ENCODE measurements at places on chromosomes 7 and 10.

GRCh38 chr7:47326220-47326619, 255.7 kb downstream of the TNS3 start:
- peak; percentile 81 for DNase-seq

DNA sequence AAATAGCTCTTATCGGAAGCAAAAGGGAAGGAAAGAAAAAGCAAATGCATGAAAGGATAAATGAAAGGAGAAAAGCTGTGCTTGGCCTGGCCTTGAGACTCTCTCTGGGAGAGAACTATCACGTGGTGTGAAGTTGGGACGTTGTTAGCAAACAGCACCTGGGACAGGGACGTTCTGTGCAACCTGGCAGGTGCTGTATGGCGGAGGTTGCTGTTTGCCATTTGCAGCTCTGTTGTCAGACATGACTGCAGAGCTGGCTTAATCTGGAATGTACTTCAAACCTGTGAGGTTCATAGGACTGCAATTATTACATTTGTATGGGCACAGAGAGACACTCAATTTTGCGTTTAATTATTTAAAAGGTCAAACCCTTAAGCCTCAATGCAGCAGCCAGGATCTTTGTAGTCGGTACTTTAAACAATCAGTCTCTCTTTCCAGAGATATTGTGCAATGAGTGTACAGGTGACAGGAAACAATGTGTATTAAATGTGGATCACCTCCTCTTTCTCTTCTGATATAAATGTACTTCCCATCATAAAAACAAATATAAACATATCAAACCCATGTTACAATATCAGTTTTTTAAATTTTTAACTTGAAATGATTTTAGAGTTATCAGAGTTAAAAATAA, 800.5 kb upstream of the KCND2 start:
- no peak for DNase-seq

DNA sequence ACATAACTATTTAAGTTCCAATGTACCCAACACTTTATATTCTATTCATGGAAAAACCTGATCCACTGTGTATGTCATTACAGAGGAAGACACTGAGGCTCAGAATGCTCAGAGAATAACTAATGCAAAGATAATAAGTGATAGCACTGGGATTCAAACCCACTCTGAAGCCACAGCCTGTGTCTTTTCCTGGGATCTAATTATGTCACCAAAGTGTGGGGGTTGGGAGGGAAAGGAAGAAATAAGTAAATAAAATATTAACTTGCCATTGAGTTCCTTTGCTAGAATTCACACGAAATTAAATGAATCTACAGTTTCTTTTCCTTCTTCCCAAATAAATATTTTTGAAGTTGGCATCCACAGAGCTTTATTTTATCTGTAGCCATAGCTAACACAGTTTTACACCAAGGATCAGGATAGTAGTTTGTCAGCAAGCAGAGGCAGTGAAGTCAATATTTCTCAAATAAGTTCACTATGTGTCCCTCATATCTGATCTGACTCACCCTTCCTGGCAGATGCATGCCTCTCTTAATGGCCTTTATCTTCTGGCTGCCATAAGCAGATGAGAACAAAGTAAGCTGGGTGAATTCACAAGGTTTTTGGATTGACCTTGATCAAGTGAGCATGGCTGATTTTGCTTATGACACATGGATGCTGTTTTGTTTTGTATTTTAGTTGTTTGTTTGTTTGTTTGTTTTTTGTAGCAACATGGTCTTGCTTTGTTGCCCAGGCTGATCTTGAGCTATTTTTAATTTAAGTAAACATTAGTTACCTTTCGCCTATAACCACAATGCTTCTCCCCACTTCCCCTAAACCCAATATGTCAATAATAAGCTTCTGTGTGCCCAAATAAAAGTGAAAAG, 6.3 kb downstream of the RAPGEF5 start:
- DNase-seq, result no peak

DNA sequence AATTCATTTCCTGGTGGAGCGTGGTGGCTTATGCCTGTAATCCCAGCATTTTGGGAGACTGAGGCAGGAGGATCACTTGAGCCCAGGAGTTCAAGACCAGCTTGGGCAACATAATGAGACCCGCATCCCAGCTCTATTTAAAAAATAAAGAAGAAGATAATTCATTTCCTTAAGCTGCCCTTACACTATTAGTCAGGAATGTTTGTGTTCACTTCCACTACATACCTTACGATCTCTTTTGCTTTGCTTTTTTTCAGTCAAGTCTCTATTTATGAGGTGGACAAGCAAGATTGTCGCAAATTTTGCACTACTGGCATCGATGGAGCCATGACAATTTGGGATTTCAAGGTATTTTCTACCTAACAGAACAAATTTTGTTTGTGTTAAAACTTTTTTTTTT, 11.2 kb upstream of the ARPC1B start:
- no peak for DNase-seq

DNA sequence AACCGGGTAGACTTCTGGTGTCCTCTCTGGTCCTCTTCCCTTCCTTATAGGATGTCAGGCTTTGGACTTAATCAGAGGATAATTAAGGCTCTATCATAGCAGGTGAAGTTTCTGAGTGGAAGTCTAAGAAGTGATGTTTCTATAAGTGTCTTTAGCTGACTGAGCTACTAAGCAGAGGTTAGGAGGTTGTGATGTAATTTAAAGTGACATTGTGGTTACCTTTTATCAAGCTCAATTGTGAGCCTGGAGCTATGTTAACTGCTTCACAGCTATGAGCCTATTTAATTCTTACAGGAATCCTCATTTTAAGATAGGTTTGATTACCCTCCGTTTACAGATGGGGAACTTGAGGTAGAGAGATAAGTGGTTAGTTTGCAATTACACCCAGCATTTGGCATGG, 365.1 kb downstream of the AUTS2 start:
- DNase-seq, result no peak

DNA sequence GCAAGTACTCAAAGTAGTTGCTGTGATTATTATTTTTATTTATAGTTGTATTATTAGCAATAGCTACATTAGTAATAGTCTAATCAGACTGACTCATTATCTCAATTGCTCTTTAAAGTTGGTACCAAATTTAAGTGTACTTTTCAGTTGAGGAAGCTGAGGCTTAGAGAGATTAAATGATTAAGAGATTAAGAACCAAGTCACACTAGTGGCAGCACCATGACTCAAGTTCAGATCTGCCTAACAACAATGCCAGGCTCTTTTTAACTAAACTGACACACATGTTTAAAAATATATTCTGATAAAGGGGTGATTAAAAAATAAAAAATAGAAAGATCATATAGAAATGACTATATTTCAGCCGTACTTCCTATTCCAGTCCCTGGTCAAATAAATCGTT, 42.0 kb downstream of the FZD1 start:
- no peak for DNase-seq

DNA sequence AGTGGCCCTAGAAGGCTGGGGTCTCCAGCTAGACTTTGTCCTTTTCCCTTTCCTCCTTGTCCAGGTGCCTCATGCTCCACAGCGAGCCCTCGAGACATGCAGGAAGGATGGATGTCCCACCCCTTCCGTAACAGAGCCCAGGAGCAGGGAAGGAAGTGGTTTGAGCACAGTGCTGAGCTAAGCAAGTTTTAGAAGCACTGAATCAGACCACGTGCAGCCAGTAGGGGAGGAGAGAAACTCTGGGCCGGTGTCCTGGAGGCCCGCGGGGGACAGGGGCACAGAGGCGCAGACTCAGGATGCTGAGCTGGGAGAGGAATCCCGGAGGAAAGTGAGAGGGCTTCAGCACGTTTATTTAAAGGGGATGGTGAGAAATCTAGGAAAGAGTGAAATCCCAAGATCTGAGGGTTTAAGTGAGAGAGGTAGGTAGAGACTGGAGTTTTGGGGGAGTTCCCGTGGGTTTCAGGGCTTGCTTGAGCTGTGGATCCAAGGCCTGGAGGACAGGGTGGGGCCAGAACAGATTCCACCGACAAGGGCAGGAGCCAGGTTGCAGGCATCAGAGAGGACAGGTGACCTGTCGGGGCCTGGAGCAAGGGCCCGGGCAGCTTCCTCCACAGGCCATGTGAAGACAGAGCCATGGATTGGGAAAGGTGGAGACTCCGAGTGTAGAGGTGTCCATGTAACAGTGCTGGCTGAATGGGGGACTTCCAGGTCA, 4.4 kb upstream of the IRF5 start:
- DNase-seq, result no peak

DNA sequence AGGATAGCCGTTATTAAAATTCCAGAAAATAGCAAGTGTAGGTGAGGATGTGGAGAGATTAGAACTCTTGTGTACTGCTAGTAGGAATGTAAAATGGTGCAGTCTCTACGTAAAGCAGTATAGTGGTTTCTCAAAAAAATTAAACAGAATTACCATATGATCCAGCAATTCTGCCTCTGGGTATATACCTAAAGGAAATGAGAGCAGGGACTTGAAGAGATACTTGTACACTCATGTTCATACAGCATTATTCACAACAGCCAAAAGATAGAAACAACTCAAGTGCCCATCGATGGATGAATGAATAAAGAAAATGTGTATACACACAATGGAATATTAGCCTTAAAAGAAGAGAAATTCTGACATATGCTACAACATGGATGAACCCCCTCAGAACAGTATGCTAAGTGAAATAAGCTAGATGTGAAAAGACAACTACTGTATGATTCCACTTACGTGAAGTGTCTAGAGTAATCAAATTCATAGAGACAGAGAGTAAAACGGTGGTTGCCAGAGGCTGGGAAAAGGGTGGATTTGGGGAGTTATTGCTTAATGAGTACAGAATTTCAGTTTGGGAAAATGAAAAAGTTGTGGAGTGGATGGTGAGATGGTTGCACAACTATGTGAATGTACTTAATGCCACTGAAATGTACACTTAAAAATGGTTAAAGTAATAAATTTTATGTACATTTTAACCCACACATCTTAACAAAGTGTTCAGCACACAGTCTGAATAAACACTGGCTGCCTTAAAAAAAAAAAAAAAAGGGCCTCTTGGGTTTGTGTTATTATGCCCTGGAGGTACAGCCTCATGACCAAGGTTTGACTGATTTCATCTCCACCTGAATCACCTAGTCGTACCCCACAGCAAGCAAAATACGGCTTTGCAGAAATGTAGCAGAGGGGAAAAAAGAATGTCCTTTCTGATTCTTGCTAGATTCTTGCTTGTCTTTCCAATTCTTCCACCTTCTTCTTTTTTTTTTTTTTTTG, 26.2 kb downstream of the BUB3 start:
- no peak for DNase-seq

GRCh38 chr10:62147425-62147824, 121.2 kb downstream of the RTKN2 start:
- DNase-seq, result no peak

GRCh38 chr7:155209478-155210319, 88.0 kb upstream of the INSIG1 start:
- no peak for DNase-seq

GRCh38 chr7:106755641-106756040, 94.7 kb upstream of the CCDC71L start:
- no peak for DNase-seq

DNA sequence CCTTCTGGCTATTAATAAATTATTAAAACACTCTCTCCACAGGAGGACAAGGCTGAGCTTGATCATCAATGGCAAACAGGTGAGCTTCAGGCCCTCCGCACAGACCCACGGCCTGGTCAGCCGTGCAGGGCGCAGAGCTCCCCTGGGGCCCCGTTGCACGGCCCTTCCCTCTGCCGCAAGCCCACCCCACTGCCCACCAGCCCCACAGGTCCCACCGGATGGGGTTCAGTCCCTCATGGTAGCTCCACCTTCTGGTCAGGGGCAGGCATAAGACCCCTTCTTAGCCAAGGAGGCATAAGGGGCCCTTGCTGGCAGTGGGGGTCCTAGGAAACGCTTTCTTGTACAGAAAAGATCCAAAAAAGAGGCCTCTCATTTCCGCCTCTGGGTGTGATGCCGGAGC, 84.6 kb downstream of the MAD1L1 start:
- no peak for DNase-seq

DNA sequence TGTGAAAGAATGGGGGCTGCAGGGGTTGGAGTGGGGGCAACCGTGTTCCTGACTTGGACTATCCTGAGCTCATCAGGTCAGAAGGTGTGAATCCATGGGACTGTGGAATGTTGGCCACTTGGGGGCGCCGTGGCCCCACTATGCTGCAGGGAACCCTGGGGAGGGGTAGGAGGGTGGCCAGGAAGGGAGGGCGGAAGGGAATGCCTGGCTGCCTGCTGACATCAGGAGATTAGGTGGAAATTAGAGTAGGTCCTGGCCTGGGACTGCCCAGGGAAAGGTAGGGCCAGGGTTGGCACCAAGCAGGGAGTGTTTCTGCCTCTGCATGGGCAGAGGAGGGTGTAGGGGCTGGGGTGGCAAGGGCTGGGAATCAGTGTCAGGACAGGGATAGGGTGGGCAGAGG, 65.8 kb upstream of the PRSS58 start:
- no peak for DNase-seq

DNA sequence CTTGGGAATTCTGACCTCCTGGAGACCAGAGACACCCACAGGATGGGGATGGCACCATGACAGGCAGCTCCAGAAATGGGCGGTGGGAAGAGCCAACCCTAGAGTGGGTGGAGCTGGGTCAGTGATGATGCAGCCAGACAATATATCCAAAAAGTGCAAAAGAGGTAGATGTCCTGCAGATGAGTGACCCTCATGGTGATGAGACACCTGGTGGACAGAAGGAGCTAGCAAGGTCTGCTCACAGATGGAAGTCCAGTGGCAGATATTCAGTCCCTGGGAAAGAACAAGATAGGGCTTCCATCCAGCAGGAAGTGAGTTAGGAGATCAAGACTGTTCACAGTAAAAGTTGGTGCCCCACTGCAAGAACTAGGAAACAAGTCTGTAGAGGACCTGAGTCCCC, 19.2 kb upstream of the GRB10 start:
- no peak for DNase-seq

GRCh38 chr10:62911210-62911963, 95.2 kb upstream of the EGR2 start:
- DNase-seq, result no peak

- peak; percentile 71 for DNase-seq
Measured at GRCh38 chr10:122461367-122461728, at the start of gene HTRA1. Gene HTRA1, plus strand, starts transcription at chr10:122461553. Its CDS starts 100 bp downstream, at chr10:122461653.

DNA sequence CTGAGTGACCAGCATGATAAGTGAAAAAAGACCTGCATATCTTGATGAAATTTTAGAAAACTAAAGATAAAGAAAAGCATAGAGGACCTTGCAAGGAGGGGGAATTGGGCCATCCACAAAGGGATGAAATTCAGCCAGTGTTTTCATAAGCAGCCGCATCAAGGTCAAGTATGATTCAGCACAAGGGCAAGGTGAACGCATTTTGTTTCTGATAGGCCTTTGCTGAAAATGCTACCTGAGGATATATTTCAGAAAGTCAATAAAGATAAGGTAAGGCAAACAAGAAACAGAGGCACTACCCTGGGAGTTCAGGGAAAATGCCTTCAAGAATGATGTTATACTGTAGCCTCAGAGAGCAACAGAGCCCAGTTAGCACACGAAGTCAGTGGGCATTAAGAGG, 55.0 kb upstream of the SHH start:
- no peak for DNase-seq

Measured in fibroblast of skin of abdomen (primary cell).